Glomerular endothelial cell (primary cell): ENCODE measurements at places on chromosomes 7 and 10. TPM values are rescaled to one million over a fixed set of nuclear protein-coding genes. Genes with fewer than 3 reads are reported as not detected.

STOX1 gene
- total RNA-seq: 0.10 TPM in 1 of 2 replicates, not detected in the other

BTBD16 gene
- total RNA-seq: 0.47 TPM in 1 of 2 replicates, not detected in the other

PRRT4 gene
- 0.35 TPM in 1 of 2 replicates, not detected in the other for total RNA-seq

EBLN1 gene
- not detected in 2 replicates for total RNA-seq

RBP3 gene
- not detected in 2 replicates for total RNA-seq

CYP26C1 gene
- total RNA-seq: 0.05 and 1.1 TPM in 2 replicates

CCL24 gene
- total RNA-seq: not detected in 2 replicates

ARHGAP19 gene
- 6.0 and 9.2 TPM in 2 replicates for total RNA-seq

TFEC gene
- 9.7 and 13.6 TPM in 2 replicates for total RNA-seq

TFR2 gene
- total RNA-seq: 0.29 TPM in 1 of 2 replicates, not detected in the other

OR2A7 gene
- 1.5 TPM in 1 of 2 replicates, not detected in the other for total RNA-seq

TCAF2 gene
- total RNA-seq: 18.5 and 26.6 TPM in 2 replicates

LRIT1 gene
- total RNA-seq: not detected in 2 replicates

SPDYE9 gene
- total RNA-seq: not detected in 2 replicates

PCGF5 gene
- total RNA-seq: 22.8 and 27.5 TPM in 2 replicates

GRM3 gene
- total RNA-seq: not detected in 2 replicates

NAT16 gene
- total RNA-seq: not detected in 2 replicates

EVX1 gene
- total RNA-seq: not detected in 2 replicates

C10orf90 gene
- not detected in 2 replicates for total RNA-seq

TMEM72 gene
- not detected in 2 replicates for total RNA-seq

FZD8 gene
- 29.1 and 42.3 TPM in 2 replicates for total RNA-seq

HMX2 gene
- not detected in 2 replicates for total RNA-seq

CCM2 gene
- 64.4 and 64.6 TPM in 2 replicates for total RNA-seq

CACNA2D1 gene
- 18.8 and 26.2 TPM in 2 replicates for total RNA-seq

SLC29A4 gene
- 3.8 and 6.2 TPM in 2 replicates for total RNA-seq

MYPN gene
- total RNA-seq: 1.1 and 3.7 TPM in 2 replicates

GPER1 gene
- 1.4 and 1.8 TPM in 2 replicates for total RNA-seq

PPP1R3C gene
- total RNA-seq: 0.87 and 1.3 TPM in 2 replicates

NODAL gene
- total RNA-seq: not detected in 2 replicates

JAKMIP3 gene
- total RNA-seq: 0.05 and 0.12 TPM in 2 replicates

MASTL gene
- 7.0 and 10.9 TPM in 2 replicates for total RNA-seq

CYP3A4 gene
- not detected in 2 replicates for total RNA-seq

BUB3 gene
- 100 and 132 TPM in 2 replicates for total RNA-seq

CNPY1 gene
- not detected in 2 replicates for total RNA-seq

RET gene
- 0.44 and 2.3 TPM in 2 replicates for total RNA-seq

NRCAM gene
- 14.8 and 20.1 TPM in 2 replicates for total RNA-seq

TMEM140 gene
- total RNA-seq: 11.7 and 42.1 TPM in 2 replicates

PLXNA4 gene
- 1.2 and 5.4 TPM in 2 replicates for total RNA-seq

TMEM26 gene
- total RNA-seq: 1.7 and 2.9 TPM in 2 replicates

CALHM3 gene
- not detected in 2 replicates for total RNA-seq

CASP7 gene
- 60.1 and 66.8 TPM in 2 replicates for total RNA-seq

ZNF518A gene
- 7.2 and 10.6 TPM in 2 replicates for total RNA-seq

CFAP70 gene
- total RNA-seq: 0.39 and 0.41 TPM in 2 replicates

STEAP4 gene
- not detected in 2 replicates for total RNA-seq

GALNT17 gene
- not detected in 2 replicates for total RNA-seq

PPRC1 gene
- 21.6 and 31.5 TPM in 2 replicates for total RNA-seq

CALML5 gene
- not detected in 2 replicates for total RNA-seq

MAD1L1 gene
- 36.6 and 59.4 TPM in 2 replicates for total RNA-seq

LRRC4 gene
- total RNA-seq: 0.10 and 1.3 TPM in 2 replicates
